Fibroblast of mammary gland (primary cell): ENCODE measurements at places on chromosomes 6 and 20.

DNA sequence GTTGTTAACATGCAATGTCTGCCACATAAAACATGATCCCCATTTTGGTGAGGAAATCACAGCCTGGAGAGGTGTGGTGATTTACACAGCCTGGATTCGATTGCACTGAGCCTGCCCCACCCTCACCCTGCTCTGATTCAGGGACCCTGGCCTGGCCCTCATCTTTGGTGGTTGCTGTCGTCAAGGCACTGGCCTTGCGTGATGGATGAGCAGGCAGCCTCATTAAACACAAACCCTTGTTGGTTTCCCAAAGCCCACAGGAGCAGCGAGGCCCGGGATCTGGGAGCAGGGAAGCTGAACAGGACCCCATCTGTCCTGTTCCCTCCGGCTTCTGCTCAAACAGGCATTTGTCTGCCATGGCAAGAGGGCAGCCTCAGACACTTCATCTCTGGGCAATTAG lies 70.8 kb downstream of the CHMP4B start:
- DNase-seq, result no peak

- DNase-seq, result no peak
Observed at GRCh38 chr6:104013312-104013971, 846.3 kb downstream of the HACE1 start.

DNA sequence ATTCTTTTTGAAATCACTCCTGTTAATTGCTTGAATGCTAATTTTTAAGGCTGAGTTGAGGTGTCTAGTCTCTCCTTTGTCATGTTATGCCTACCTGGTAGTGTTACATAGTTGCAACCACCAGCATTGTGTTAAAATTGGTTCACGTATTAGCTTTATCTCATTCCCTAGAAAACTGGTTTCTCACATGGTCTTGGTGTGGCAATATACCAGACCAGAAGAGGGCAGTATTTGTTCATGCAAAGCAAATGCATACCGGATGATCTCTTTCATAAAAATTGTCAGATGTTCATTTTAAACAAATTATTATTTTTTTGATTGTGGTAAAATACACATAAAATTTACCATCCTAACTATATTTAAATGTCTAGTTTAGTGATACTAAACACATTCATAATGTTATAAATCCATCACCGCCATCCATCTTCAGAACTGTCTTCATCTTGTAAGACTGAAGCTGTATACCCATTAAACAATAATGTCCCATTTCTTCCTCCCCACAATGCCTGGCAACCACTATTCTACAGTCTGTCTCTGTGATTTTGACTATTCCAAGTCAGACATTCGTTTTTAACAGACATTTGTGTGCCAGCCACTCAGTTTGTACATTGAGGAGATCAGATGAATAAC lies 92.8 kb downstream of the ATRN start:
- peak; percentile 67 for DNase-seq

DNA sequence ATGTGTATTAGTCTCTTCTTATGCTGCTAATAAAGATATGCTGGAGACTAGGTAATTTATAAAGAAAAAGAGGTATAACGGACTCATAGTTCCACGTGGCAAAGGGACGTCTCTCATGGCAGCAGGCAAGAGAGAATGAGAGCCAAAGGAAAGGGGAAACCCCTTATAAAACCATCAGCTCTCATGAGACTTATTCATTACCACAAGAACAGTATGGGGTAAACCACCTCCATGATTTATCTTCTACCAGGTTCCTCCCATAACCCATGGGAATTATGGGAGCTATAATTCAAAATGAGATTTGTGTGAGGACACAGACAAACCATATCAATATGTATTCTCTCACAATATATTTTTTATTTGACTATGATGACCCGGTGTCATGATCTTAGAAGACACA lies 109.1 kb downstream of the UTRN start:
- peak; percentile 45 for DNase-seq

- DNase-seq, result no peak
Observed at GRCh38 chr6:32905078-32905477, 35.8 kb downstream of the HLA-DMB start.

- DNase-seq, result no peak
Observed at GRCh38 chr6:2970753-2971419, 481 bp downstream of the SERPINB6 start.

DNA sequence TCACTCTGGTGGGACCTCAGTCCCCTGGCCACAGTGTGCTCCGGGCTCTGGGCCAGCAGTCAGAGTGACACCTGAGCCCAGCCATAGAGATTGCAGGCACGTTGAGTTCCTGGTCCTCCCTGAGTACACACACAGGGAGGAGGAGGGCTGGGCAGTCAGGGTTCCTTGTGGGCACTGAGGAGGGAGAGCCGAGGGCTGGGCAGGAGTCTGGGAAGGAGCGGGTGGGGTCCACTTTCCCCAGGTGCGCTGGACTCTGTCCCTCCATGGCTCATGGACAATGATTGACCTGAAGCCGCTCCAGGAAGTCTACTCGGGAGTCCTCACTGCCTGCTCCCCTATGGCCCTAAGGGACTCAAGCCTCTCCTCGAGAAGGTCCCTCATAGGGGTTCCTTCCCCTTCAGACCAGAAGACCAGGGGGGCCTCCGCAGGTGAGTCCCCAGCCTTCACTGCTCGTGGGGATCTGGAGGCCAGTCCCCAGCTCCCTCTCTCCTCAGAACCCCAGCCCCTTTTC lies 1.1 kb downstream of the SLC44A4 start:
- no peak for DNase-seq

- DNase-seq, result peak; percentile 29
Observed at GRCh38 chr6:11092668-11093375, 812 bp upstream of the SMIM13 start.

DNA sequence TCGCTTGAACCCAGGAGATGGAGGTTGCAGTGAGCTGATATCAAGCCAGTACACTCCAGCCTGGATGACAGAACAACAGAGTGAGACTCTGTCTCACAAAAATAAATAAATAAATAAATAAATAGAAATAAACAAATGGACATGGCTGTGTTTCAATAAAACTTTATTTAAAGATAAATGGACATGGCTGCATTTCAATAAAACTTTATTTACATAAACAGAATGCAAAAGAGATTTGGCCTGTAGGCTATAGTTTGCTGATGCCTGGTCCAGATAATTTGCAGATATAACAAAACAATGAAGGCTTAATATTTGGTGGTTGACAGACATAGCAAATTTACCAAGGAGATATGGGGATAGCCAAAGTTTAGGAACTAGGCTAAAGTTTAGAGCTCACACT lies 66.8 kb downstream of the ZNF831 start:
- DNase-seq, result no peak

- DNase-seq, result no peak
Observed at GRCh38 chr6:16199804-16200203, 38.6 kb upstream of the GMPR start.

- DNase-seq, result peak; percentile 71
Observed at GRCh38 chr6:153131037-153131981, at the start of gene RGS17. RGS17 (minus strand) TSS chr6:153131282; CDS start chr6:153044018, 87,264 bp downstream.
